Activated T-cell treated with anti-CD3 and anti-CD28 coated beads, Interleukin-2, amount 50 U/mL, for 48 hours (primary cell): ENCODE measurements at places on chromosomes 6 and 20.

- no peak for DNase-seq
These were observed 560.0 kb downstream of the C6orf118 start for GRCh38 chr6:164749221-164750064.

GRCh38 chr20:46415773-46416172, 9.4 kb upstream of the ELMO2 start:
- DNase-seq = no peak

- DNase-seq = no peak
These were observed 59.2 kb upstream of the THBS2 start for GRCh38 chr6:169312658-169313346.

DNA sequence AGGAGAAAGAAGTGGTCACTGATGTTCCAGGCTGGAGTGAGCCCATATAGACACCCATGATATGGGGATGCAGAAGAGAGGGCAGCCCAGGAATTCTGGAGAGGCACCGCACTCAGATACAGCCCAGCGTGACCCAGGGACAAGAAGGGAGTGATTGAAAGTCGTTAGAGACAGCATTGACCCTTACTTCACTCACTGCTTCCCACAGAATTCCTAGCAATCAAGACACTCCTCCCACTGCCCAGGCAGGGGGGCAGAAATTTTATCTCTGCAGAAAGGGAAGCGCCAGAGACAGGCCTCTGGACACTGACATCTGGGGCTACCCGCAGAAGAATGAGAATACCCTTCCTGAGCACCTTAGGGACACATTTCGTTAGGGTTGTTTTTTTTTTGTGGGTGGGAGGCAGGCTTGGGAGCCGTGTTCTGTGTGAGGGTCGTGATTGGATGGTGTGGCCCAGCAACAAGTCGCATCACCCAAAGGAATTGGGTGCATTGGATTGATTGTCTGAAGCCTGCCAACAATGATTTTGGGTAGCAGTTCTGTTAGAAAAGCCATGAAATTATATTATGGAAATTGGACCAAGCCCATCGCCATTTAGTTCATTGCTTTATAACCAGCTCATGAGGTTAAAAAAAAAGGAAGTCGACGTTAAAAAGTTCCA, 45.9 kb upstream of the MAP3K4 start:
- DNase-seq = no peak

DNA sequence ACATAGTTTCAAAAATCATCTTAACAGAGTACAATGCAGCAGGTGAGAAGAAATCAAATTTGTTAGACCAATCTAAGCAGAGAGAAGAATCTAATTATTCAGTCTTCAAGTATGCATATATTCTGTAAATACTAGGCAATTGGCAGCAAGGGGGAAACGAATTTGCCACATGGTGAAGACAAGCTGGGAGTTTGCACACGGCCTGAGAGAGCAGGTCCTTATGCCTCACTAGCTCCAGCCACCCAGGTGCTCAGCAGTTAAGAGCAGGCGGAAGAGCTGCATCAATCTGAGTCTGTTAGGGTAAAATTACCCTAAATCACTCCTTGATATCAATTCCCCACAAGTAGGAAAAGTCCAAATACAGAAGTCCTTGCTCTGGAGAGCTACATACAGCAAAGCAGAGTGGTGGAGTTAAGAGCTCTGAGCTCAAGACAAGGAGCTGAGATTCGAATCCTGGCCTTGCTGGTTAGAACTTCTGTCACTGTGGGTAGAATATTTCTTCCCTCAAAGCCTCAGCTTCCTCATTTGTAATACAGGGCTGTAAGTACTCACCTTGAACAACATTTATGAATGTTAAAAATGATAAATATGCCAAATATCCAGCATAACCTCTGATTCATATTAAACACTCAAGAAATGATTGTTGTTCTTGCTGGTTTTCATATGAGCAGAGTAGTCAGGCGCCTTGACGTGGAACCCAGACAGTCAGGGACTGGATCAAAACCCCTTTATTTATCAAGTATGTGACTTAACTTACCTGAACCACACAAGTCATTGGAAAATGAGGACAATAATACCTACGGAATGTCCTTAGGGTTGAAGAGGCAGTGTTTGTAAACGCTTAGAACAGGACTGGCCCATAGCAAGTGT, 444.2 kb downstream of the CDH26 start:
- DNase-seq = no peak

DNA sequence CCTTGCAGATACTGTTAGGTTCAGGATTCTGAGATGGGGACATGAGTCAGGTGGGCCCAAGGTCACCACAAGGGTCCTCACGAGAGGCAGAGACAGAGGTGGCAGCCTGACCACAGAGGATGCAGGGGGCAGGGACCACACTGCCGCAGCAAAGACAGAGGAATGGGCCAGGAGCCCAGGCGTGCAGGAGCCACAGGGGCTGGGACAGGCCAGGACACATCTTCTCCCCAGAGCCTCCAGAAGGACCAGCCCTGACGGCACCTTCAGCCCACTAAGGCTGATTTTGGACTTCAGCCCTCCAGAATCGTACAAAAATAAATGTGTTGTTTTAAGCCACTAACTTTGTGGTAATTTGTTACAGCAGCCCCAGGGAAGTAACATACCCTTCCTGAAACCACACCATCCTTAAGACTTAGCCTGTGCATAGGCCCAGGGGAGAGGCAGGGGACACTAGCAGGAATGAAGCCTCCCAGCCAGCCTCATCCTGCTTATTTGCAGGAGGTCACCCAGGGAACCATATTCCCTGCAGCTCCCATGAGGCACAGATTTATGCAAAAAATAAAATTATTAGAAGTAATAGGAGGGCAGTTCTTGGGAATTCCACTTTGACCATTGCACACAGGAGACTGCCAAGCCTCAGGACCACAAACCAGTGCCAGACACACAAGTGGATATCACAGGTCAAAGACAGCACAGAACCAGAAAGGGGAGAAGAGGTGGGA, 119.3 kb upstream of the CST7 start:
- no peak for DNase-seq

DNA sequence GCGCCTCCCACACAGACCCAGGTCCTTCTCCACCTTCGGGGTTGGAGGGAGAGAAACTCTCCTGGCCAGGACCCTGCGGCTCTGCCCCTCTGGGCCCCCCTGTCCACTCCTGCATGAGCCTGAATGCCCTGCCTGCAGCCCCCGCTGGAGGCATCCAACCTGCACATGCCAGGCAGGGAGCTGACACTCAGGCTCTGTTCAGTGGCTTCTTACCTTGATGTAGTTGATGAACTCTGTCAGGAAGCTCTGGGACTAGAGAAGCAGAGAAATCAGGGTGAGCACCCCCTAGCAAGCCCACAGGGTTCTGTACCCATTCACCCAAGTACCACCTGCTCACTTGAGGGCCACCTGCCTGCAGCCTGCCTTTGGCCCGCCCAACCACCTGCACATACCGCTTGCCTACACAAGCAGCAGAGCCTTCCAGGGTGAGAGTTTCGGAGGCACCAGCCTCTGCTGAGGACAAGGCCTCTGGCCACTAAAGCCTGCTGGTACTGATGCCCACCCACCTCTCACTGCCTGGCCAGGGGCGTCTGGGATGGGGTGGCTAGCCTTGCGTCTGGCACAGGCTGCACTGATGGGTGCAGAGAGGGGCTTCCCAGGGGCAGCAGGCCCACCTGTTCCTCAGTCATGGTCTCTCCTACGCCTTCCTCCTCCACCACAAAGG, 9.7 kb downstream of the DDRGK1 start:
- no peak for DNase-seq

DNA sequence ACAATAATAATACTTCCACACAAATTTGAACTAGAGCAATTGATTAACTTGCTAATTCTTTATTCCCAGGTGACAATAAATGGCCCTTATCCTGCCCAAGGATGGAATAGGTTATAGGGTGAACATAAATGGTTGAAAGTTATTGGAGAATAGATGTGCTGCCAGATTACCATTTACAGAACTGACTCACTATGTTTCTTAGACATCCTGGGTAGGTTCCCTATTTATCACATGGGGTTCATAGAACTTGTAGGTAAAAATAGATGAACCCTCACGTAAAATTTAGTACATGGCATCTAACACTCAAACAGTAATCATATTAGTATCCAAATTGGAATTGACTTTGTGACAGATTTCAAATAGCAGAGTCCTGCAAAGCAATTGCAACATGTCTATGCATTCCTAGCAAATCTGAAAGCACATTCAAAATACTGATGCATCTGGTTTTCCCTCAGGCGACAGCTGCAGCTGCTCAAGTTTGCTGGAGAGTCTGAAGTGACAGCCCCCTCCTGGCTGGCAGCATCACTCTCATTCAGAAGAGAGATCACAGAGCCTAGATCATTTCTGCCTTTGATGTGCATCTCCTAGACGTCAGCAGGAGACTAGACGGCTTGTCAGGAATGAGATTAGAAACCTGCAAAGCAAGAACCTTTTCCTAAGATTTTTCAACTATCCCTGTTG, 80.2 kb upstream of the RNF217 start:
- no peak for DNase-seq

DNA sequence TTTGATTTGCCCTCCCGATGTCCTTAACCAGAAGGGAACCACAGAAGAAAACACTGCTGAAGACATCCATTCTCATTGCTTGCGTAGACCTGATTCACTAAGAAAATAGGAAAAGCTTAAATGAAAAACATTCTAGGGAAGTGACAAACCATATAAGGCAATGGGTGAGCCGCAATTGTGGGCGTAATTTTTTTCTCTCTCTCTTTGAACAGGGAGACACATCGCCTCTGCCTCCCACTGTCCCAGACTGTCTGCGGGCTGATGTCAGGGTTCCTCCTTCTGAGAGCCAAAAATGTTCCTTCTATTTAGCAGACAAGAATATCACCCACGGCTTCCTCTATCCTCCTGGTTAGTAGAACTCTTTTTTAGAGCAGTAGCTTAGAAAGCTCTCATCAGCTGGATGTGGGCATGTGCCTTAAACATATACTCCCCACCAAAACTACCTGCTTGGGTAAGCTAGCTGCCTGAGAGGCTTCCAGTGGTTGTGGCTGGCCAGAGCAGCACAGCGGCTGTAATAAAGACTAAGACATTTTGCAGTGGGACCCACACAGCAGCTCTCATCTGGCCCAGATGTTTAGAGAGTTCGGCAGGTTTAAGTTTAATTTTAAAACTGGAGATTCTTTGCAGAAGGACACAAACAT, 22.7 kb upstream of the CTAGE9 start:
- no peak for DNase-seq

DNA sequence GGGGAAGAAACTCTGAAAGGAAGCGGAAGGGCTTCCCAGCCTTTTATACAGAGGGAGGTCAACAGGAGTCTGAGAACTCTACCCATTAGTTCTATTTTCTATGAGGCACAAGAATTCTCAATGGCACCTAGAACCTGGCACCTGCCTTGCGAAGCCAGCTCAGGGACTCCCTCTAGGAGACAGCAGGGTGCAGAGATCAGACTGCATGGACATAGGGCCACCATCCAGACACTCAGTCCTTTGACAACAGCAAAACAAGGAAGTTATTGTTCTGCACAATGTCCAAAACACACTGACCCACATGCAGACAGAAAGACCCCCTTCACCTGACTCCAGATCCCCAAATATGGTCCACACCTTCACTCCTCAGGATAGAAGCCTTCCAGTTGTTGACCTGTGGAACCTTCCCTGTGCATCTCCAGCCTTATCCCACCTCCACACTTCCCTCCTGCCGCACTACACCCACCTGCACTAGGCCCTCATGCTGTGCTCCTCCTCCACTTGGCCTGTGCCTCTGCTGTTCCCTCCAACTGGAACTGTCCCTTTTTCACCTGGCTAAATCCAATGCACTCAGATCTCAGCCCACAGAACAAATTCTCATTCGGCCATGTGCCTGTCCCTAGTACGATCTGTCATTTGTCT, 27.8 kb downstream of the ACSS1 start:
- DNase-seq = no peak

- DNase-seq = no peak
These were observed 4.5 kb downstream of the KIAA1755 start for GRCh38 chr20:38256021-38256420.

- DNase-seq = no peak
These were observed 14.4 kb downstream of the DACT2 start for GRCh38 chr6:168305096-168305749.

DNA sequence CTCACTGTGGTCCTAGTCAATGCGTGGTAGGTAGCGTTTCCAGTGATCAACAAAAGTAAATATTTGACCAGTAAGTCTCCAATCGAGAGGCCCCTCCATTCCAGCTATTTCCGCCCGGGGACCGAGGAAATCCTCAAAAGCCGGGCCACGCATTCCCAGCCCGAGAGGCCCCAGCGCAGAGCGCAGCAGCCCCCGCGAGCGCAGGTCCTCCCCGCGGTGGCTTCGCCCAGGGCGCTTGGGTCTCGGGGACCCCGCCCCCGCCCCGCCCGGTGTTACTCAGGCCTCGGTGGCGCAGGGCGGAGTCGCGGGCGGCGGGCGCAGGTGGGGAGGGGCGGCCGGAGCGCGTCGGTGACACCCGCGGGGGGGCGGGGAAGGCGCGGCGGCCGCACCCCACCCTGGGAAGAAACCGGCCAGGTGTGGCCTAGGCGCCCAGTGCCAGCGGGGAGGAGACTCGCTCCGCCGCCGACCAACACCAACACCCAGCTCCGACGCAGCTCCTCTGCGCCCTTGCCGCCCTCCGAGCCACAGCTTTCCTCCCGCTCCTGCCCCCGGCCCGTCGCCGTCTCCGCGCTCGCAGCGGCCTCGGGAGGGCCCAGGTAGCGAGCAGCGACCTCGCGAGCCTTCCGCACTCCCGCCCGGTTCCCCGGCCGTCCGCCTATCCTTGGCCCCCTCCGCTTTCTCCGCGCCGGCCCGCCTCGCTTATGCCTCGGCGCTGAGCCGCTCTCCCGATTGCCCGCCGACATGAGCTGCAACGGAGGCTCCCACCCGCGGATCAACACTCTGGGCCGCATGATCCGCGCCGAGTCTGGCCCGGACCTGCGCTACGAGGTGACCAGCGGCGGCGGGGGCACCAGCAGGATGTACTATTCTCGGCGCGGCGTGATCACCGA, at the start of gene DSP:
Gene DSP, plus strand, starts transcription at position 497 of the 890 bp plus-strand sequence. Its CDS starts 245 bp downstream, at position 742.
- DNase-seq = peak; percentile 41

DNA sequence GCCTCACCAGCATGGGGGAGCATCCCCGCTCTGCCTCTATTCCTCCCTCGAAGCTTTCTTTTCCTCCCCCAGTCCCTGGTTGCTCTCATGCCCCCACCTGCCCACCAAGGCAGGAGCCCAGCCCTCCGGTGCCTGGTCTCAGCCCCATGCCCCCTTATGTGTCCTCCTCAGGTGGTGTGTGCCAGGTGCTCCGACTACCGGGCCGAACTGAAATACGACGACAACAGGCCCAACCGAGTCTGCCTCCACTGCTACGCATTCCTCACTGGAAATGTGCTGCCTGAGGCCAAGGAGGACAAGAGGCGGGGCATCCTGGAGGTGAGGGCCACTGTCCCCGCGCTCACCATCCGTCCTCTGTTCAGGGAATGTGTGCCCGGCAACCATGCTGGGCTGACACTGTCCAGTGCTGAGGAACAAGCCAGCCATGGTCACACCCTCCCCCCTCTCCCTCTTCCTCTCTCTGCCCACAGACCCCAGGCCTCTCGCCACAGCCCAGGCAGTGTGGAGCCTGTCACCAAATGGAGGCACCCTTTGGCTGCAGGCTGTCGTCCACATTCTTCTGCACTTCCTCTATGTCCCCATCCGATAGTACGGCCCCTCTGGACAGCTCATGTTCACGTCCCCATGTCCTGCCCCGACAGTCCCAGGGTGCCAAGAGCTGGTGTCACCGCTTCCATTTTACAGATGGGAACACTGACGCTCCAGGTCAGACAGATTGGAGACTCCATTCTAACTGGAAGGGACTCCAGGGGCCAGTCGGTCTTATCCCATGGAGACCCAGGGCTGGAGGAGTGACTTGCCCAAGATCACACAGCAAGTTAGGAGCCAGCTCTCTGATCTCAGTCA, 20.4 kb downstream of the FGD2 start:
- DNase-seq = no peak
